CD4-positive, alpha-beta T cell treated with Interleukin-17A for 1 hour (primary cell): ENCODE measurements at places on chromosomes 2 and 18.
A peak's percentile ranks its signal among the peaks of the same experiment; 100 is the strongest.

DNA sequence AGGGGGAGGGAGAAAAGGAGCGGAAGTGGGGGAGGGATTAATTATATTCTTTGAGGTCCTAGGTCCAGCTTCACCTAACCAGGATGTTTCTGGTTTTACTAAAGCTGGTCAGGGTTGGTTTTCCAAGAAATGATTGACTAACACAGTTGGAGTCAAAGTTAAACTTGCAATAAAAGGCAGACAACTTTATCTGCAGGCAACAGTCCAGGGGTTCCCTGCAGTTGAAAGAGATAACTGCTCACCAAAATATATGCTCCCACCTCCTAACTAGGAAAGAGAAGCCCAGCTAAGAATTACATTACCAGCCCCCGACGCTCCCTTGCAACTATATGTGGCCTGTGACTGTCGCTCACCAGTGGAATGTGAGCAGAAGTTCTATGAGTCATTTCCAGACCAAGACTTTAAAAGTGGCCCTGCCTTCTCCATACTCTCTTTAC, 140.0 kb upstream of the PKDCC start:
- DNase-seq = no peak

GRCh38 chr2:179824961-179825360, 36.5 kb downstream of the ZNF385B start:
- DNase-seq = no peak

DNA sequence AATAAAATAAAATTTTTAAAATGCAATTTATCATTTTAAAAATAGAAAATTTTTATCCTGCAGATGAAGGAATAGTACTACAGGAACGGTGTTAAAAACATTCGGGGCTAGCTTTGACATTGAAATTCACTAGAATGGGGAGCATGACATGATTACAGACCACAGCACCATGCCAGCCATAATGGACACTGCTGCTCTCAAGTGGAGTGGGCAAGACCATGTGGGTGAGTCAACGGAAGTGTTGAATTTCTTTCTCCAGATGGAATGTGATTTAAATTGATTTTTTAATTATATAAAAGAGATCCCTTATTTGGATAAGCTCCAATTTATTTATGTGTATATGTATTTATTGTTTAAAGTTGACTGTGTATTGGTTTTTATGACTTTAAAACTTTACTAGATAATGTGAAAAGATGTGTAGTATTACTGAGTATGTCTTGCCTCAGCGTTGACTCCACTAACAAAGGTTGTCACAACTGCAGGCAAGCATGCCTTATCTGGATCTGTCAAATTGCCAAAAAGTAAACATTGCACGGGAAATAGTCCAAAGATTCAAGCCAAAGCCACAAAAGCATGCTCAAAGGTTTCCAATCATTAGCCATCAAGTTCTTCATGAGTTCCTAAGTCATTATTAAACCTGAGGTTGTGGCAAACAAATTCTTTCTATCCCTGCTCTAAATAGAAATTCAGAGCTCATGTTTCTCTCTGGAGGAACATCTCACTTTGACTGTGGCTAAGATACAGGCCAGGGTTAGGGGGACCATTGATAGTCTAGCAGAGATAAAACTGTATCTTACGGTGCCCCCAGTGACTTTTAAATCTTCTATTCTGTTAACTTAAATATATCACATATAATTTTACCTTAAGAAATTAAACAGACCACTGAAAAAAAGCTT, 536.9 kb downstream of the TMX3 start:
- DNase-seq = no peak

DNA sequence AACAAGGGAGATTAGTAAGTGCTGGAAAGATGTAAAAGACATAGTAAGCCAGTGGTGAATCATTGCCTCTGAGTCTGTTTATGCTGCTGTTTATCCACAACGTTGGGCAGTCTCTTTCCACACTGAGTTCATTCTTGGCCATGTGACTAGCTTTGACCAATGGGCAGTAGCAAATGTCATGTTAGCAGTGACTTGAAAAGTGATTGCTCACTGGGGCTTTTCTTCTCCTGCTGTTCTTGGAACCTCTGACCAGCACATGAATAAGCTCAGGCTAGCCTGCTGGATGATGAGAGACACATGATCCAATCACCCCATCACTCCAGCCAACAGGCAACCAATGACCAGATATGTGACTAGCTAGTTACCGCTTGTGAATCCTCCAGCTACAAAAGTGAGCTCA, 360.4 kb downstream of the SLC4A3 start:
- DNase-seq = no peak

DNA sequence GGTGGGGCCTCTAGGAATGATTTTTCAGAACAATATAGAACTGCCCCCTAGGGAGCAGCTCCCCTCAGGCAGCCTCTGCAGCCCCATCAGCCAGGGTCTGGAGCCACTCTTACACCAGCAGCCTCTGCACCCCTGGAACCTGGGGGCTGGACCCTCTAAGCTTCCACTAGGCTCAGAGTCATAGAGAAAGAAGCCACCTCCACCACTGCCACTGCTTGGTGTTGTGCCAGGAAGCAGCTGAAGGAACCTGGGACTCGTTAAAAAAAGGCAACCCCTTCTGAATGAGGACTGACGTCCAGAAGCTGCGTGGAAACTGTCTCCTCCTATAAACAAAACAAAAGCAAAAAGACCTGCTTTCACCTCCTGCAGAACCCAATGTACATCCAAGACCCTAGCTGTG, 98.1 kb upstream of the HS6ST1 start:
- no peak for DNase-seq

DNA sequence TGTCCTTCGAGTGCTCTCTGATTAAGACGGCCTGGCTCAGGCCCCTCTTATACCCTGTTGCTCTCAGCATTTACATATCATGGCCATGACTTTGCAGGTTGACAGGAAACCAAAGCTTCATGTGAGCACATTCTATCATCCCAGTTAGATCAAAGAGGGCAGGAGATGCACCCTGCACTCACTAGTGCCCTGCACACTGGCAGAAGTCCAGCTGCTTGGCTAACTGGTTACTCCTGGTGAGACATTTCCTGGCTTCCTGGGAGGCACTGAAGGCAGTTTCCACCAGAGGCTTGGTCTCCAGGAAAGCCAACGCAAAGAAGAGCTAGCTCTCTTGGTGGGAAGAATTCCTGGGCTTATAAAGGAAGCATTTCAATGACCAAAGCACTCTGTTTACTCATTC, 66.3 kb downstream of the LIPG start:
- DNase-seq = no peak

DNA sequence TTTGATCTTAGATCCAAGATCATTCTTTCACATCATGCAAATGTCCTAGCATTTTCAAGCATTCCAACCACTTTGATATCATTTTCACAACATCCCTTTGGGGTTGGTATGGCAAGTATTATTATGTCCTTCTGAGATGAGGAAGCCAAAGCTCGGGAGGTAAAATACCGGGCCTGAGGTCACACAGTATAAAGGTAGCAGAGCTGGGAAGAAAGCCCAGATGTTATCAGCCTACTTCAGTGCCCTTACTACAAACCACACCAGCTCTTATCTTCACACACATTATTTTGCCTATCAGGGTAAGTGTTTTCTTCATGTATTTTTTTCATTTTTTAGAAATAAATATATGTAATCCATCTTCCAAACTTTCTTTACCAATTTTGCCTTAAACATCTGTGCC, 4.2 kb upstream of the B4GALT6 start:
- no peak for DNase-seq

- peak; percentile 53 for DNase-seq
Measured at GRCh38 chr2:9627310-9627709, 3.5 kb downstream of the YWHAQ start.

DNA sequence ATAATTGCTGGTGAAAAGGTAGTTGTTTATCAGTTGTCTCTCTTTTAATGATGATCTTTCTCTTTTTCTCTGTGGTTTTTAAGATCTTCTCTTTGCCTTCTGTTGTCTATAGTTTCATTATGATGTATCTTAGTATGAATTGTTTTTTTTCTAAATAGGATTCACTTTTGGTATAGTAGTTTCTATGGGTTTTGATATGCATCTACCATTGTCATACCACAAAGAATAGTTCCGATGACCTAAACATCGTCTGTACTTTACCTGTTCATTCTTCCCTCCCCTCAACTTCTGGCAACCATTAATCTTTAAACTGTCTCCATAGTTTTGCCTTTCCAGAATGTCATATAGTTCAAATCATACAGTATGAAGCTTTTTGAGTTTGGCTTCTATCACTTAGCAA, 19.6 kb downstream of the RDH14 start:
- DNase-seq = no peak

DNA sequence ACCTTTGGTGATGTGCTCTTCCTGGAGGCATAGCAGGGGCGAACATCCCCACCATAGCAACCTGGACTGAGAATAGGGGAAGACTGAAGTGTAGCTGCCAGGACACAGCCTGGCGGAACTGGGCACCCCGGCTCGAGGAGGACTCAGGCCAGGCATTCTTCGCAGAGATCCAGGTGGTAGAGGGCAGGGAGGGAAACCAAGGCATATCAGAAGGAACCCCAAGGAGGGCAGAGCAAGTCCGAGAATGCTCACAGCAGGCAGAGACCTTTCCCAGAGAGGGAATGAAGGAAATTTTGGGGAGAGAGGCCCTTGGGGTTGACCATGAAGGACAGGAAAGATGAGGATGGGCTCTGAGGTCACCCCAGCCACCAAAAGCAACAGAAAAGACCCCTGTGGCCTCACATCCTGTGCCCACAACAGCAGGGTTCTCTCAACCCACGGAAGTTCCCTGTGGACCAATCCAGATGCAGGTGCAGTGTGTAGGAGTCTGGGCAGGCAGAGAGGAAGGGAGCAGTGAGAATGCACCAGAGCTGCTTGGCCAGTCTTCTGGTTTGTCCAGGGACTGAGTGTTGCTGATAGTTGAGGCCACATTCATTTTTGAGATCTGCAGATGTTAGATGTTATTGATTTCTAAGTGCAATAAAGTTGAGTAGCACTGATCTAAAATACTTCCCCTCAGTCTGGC, 136.9 kb downstream of the PXDN start:
- DNase-seq = no peak

DNA sequence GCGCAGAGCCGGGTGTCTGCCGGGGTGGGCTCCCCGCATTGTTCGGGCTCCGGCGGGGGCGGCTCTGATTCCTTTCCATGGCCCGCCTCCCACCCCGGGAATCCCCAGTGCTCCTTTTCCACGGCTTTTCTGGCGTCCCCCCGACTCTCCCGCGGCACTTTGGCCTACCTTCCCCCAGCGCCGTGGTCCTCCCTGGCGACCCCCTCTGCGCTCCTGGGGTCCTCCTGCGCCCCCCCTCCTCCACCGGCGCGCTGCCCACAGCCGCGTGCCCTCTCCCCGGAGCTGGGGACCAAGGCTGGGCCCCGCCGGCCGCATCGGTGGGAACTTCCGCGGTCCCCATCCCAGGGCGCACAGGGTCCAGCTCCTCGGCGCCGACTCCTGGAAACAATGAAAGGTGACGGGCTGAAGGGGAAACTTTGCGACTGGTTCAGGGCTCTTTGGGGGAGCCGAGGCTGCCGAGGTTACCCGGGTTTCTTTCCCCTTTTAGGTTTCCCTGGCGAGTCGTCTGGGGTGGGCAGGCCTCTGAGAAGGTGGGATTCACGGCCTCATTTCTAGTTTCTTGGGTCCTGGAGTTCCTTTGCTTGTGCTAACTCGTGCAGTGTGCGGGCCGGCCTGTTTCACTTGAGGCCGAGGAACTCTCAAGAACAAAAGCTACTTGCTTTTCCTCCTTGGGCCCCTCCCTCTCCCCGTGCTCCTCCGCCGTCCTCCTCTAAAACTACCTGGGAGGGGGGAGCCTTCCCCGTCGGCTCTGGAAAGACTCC, 2.2 kb downstream of the TGIF1 start:
- peak; percentile 46 for DNase-seq

DNA sequence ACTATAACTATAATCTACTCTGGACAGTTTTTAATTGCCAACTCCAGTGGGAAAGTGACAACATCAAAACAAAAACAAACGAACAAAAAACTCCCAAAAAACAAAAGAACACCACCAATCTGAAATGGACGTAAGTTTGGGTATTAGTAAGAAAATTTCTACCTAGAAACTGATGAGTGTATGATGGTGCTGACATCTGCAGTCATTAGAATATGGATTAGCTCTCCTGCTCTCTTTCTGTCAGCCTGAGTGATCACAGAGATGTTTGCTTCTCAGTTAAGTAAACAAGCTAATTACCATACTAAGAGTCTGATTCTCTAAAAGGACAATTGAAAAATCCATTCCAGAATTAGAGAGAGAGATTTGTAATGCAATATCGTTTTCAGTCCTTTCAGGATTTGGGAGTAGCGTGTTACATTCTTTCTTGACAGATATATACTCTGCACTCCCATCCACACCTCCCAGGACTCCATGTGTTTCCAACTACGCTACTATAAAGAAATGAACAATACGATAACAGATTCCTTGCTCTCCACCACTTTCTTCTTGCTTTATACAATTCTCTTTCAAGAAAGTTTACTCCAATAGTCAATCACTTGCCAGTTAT, 1347.4 kb upstream of the PIK3C3 start:
- DNase-seq = no peak

DNA sequence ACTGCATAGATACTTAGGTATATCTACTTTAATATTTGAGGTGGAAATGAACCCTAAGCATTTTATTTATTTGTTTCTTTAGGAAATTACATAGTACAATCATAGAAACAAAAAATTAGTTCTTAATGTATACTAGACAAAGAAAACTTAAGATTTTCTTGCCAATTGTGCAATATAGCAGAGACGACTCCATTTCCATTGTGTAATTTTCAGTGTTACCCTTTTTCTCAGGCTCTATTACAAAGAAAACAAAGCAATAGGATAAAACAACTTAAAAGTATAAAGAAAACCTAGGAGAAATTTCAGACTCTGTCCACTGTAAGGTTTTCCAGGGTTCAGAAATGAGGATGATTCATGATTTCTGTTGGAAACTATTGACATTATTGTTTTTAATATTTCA, 89.0 kb upstream of the SERTAD2 start:
- no peak for DNase-seq
